Activated CD4-positive, alpha-beta T cell treated with anti-CD3 and anti-CD28 coated beads, Interleukin-2, amount 10 ng/mL, durations not matched to agents 7 days and 5 days (primary cell): ENCODE measurements at places on chromosomes 12 and 14.

DNA sequence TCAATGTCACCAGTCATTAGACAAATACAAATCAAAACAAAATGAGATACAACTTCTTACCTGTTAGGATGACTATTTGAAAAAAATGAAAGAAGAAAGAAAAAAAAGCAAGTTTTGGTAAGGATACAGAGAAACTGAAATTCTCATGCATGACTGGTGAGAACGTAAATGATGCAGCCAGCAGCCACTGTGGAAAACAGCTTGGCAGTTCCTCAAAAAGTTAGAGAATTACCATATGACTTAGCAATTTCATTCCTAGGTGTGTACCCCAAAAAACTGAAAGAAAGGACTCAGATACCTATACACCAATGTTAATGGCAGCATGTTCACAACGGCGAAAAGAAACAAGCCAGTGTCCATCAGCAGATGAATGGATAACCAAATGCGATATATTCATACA is 26.6 kb downstream of the NINJ2 start:
- no peak for DNase-seq

DNA sequence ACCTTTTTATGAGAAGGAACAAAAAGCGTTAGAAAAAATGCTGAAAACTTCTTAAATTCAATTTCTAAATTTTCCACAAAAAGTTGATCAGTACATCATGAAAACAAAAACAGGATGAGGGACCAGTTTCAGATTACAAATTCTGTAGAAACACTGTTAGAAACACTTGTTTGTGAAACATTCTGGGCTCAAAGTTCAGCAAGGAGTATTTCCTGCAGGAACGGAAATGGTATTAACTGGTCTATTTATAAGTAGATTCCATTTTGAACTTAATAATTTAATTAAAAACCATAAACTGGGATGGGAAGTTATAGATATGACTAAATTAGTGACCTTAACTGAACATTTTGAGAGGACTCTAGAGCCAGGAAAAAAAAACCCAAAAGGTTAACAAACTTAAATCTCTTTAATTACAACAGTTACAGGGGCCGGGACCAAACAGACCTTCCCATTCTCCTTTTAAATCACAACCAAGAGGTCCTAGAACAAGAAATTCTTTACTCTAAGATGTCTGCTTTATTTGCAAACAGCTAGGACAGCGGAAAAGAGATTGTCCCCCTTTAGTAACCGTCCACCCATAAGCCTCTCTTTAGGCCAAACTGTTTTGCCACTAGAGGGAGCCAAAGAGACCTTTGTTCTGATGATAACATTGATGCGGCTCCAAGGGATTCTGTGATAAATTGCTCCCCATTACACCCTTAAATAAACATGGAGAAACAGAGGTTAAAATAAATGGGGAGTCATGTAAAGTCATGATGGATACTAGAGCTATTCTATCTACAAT is 69.0 kb upstream of the RERGL start:
- DNase-seq: peak; percentile 41

DNA sequence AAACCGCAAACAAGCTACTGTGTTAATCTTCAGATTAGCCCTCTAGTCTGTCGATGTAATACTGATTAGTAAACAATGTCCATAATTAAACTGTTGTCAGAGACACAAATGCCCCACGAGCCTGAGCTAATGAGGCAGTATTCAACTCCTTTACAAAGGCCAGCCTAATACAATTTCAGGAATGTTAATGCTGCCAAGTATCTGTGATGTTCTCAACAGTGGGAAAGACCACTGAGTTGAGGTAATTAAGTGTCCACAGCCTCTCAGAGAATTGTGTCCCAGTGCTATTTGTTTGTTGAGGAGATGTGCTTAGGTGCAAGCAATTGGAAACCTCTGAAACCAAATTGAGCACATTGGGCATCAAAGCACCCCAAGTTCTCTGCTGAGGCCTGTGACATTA is 139.4 kb upstream of the CDKN3 start:
- DNase-seq: no peak

DNA sequence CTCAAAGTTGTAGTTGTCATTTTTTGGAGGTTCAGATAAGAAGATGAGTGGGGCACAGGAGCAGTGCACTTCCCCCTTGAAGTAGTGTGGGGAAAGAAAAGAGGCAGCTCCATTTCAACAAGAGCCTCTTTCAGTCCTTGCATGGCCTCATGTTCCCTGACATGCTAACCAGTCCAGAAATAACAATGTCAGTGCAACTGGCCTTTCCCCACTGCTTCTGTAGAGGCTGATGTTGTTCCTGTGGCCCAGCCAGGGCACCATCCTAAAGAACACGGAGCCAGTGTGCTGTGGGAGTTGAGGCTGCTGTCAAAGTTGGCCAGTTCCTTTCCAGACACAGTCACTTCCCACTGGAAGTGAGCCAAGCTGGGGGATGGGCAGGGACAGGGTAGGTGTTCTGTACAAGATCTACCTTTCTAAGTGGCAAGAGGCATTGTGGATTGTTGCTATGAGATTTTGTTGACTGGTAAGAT is 77.7 kb upstream of the SLC38A2 start:
- DNase-seq: no peak

- no peak for DNase-seq
Measured at GRCh38 chr12:101115326-101115725, 94.7 kb downstream of the SLC5A8 start.

DNA sequence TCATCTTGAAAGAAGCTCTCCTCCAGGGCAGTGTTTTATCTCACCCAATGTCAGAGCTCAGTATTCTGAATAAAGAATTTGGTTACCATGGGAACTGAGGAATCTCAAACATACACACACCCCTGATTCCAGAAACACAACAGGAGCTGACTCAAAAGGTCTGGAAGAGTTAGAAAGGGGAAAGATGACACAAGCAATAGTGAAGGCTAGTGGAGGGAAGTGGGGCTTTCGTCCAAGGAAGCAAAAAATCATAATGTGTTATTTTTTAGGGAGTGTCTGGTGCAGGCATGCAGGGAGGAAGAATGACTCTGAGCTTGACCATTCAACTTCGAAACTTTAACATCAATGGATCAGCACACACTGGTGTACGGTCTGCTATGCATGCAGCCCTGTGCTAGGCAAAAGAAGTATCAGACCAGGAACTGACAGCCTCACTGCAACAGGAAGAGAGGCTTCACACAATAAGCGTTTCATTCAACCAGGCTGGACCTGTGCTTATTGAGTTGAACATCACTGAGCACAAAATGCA is 20.3 kb downstream of the HEBP1 start:
- DNase-seq: no peak

DNA sequence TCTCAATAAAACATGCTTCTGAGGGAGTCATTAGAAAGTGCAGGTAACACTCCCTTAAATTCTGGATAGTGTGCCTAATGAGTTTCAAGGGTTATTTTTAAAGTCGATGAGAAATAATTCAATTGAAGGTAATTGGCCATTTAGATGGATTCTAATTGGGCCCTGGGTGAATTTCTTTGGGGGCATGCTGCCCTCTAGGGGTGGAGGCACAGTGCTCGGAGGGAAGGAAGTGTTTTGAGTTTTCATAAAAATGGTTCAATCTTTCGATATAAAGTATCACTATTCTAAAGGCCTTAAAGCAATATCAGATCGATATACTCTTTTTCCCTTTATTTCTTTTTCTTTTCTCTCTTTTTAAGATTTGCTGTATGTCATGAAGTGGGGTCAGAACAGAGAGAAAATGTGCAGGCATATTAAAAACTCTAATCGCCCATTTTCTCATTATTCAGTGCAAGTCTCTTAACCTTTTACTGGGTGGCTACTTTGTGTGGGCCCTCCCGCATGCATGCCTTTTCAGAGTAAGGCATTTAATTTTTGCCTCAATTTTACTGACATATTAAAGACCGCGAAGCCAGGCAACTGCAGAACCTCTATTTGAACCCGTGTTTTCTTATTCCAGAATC is 25.5 kb downstream of the NKX2-8 start:
- DNase-seq: peak; percentile 19

- no peak for DNase-seq
Measured at GRCh38 chr12:24500831-24501230, 448.1 kb downstream of the BCAT1 start.

DNA sequence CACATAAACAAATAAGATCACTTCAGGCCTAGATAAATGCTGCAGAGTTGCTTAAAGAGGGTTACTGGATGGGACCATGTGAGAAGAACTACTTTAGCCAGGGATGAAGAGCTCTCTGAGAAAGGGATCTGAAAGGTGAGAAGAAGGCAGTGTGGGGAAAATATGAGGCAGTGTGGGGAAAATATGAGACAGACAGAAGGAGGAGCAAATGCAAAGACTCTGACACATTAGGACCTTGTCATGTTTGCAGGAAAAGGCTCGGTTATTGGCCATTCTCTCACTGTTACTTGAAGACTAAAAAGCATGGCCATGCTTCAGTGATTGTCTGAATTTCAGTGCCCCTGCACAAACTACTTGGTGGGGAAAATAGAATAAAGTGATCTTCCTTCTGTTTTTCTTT is 22.7 kb upstream of the TRIM9 start:
- DNase-seq: no peak

GRCh38 chr12:80040075-80040738 is 59.1 kb upstream of the OTOGL start:
- no peak for DNase-seq

- DNase-seq: no peak
Measured at GRCh38 chr14:69038455-69039287, 59.6 kb upstream of the ACTN1 start.

DNA sequence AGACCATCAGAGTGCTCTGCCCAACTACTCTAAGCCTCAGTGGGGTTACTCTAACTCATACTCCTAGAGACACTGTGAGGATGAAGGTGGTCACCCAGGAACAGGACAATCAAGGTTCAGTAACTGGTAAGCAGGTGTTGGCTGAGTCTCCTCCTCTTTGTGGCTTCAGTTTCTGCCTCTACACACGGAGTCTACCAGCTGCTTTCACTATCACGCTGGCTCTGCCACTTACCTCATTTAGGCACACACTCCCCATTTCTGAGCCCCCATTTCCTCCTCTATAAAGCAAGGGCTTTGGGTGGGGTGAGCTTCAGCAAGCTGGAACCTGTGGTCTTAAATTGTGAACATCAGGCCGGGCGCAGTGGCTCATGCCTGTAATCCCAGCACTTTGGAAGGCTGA is 7.3 kb upstream of the TCHP start:
- DNase-seq: peak; percentile 47

GRCh38 chr12:130849561-130850417 is 10.7 kb upstream of the STX2 start:
- DNase-seq: no peak

- DNase-seq: no peak
Measured at GRCh38 chr12:95257541-95257940, 39.9 kb downstream of the VEZT start.

- DNase-seq: no peak
Measured at GRCh38 chr12:96587691-96588090, 98.3 kb downstream of the CFAP54 start.

DNA sequence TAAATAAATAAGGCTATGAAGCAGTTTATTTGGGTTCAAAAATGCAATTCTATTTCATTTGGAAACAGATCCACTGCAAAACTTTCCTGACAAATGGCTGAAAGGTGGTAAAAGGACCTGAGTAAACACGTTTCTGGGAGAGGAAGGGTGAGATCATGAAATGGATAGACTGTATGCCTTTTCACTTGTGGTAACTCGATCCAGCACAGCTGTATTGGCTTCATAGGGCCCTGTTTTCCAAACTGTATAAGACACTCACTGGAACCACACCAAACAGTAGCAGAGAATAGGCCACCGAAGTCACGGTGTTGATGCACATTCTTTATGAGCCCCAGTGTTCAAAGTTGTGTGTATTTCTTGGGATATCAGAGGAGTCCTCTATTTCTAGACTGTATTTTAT is 325.2 kb upstream of the DIO2 start:
- no peak for DNase-seq

- no peak for DNase-seq
Measured at GRCh38 chr12:110024051-110024450, 24.3 kb downstream of the C12orf76 start.

DNA sequence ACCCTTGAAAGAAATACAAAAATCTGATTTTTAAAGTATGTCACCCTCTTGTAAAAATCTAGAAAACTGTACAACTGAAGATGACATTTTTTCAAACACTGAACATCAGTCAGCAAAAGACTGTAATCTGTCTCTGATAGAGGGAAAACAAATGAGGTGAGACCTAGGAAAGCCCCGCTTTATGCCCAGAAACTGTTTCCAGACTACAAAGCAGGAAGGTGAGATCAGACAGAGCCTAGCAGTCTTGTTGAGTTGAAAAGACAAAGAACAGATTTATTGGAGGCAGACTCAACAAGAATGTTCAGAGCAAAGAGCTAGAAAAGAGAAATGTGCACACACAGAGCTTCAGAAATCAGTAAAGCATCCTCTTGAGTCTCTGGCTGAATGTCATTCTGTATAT is 873.6 kb downstream of the LRFN5 start:
- DNase-seq: no peak

DNA sequence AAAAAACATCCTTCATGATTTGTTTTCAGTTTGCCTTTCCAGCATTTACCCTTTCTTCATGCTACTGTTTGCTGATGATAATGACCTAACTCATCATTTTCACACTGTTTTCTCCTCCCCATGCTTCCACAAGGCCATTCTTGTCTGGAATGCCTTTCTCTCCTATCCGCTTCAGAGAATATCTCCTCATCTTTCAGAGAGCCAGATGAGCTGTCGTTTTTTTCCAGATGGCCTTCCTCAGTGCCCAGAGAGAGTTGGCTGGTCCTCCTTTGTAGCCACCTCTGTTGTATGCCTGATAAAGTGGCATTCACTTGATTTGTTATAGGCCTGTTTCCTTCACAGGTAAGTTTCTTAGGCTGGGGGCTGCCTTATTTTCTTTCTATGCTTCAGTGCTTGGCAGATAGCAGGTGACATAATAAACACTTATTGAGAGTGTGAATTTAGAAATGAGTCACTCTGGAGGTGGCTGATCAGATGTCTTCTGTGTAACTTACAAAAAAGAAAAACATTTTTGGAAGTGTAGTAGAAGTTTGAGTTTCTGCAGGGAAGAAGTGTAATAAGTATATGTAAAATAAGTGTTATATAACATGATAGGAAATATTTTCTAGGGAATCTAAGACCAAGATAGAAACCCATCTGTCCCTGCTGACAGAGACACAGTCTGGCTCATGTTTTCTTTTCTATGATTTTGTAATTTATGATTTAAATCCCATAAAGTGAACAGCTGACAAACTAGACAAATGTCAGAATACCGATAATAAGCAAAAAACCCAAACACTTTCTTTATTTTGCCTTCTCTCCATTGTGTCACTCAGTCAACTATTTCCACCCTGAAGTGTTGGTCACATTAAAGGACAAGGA is 174.5 kb downstream of the DACT1 start:
- no peak for DNase-seq

GRCh38 chr14:57364659-57365450 is 25.5 kb upstream of the NAA30 start:
- DNase-seq: no peak

- peak; percentile 2 for DNase-seq
Measured at GRCh38 chr14:99156090-99156425, 115.9 kb downstream of the BCL11B start.

GRCh38 chr14:60346706-60347105 is 97.7 kb downstream of the PPM1A start:
- no peak for DNase-seq

- no peak for DNase-seq
Measured at GRCh38 chr14:63276016-63276415, 42.7 kb downstream of the GPHB5 start.

- DNase-seq: no peak
Measured at GRCh38 chr14:75153295-75153694, 23.1 kb downstream of the TMED10 start.
